Tibial nerve (tissue), 4 donors: ENCODE measurements at places on chromosomes 1 and 21. TPM values are rescaled to one million over a fixed set of nuclear protein-coding genes. Genes with fewer than 3 reads are reported as not detected.
A peak's percentile ranks its signal among the peaks of the same experiment; 100 is the strongest.

BGLAP gene
- total RNA-seq: 2.1 TPM

C1orf50 gene
- total RNA-seq: 3.3 TPM

GPX7 gene
- 11.7 TPM for total RNA-seq

NECTIN4 gene
- not detected for total RNA-seq

AMPD1 gene
- not detected for total RNA-seq

VWA1 gene
- 146 TPM for total RNA-seq

NBPF20 gene
- total RNA-seq: 3.1 TPM

STUM gene
- 7.5 TPM for total RNA-seq

LCE1A gene
- total RNA-seq: not detected

GSTM3 gene
- total RNA-seq: 85.4 TPM

ARMH1 gene
- total RNA-seq: 0.66 TPM

LCE1B gene
- not detected for total RNA-seq

ZNF593OS gene
- total RNA-seq: not detected

AIRE gene
- total RNA-seq: 0.30 TPM

DNA sequence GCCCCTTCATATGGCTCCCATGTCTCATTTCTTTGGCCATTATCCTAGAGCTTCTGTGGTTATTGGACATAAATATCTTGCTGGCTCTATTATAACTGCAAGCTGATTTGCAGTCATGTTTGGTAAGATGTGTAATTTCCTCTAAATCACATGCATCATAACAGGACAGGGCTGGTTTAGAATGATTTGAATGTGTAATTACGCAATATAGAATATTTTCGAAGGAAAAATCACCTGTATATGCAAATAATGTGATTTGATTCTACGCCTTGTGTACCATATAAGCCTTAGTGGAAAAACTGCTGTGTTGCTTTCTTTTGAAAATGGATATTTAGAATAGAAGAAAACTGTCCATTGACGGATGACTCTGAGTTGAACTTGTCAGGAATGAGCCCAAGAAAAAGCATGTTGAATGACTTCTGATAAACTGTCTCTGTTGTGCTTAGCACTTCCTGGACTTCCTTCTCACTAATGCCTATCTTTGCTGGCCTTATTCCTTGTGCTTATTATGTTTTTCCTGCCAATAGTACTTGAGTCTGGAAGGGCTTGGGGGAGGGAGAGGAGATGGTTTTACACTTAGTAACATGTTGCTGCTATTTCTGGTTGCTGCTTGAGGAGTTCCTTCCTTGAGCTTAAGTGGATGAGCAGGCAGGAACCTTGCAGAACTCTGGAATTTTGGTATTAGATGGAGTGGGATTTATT lies 6.5 kb downstream of the CACHD1 start:
- no peak for DNase-seq

DNA sequence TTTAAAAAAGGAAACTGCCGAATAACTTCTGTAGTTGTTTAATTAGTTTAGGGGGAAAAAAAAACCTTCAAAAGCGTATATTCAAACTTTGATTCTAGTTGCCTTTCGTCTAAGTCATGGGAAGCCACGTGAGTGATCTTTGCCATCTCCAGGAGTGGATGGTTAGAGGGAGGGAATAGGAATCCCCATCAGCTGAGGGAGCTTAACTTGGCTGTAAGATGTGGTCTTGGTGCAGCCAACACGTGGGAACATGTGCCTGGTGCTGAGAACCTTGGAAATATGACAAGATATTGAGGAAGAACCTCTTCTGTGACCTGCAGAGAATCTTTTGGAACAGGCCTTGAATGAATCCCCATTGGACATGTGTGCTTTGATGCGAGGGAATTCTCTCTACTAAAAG lies 1.7 kb downstream of the BACE2 start:
- DNase-seq: no peak

GRCh38 chr1:68585351-68585750 lies 88.5 kb upstream of the DEPDC1 start:
- DNase-seq: no peak

- DNase-seq: no peak
Observed at GRCh38 chr1:237303929-237304328, 261.9 kb downstream of the RYR2 start.

DNA sequence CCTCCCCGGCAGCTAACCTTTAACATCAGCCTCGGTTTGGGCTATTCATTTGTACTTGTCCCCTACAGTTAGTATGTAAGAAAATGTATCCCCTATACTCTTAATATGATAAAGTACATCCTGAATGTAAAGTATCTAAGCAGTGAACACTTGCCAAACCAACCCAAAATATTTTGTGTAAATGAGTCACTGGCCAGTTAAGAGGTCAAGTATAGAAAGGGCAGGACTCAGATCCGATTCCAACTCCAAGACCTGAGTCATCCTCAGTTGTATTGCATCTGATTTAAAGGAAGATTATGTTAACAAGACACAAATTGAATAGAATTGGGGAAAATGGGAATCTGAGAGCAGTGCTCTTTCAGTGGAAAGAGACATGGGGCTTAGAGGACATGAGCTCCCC lies 84.4 kb downstream of the CD58 start:
- DNase-seq: no peak

- peak; percentile 23 for DNase-seq
Observed at GRCh38 chr1:8962812-8963530, 17.3 kb downstream of the CA6 start.

DNA sequence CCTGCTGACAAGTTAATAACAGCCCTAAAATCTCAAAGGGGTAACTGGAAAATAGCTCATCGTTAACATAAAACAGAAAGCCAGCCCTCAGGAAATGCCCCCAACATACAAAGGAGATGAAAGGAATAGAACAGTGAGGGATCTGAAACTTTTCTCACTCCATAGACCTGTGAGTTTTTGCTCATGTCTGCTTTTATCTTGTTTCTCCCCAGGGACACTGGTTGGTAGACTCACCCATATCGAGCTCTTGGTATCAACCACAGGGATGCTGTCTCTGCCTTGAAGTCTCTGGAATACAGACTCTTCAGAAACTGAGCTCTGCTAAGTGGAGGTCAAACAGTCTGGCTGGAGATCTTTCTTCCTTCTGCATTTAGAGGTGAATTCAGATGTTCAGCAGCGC lies 77.4 kb upstream of the CAMK1G start:
- DNase-seq: no peak

- DNase-seq: no peak
Observed at GRCh38 chr1:228144193-228144992, 4.3 kb downstream of the GUK1 start.

DNA sequence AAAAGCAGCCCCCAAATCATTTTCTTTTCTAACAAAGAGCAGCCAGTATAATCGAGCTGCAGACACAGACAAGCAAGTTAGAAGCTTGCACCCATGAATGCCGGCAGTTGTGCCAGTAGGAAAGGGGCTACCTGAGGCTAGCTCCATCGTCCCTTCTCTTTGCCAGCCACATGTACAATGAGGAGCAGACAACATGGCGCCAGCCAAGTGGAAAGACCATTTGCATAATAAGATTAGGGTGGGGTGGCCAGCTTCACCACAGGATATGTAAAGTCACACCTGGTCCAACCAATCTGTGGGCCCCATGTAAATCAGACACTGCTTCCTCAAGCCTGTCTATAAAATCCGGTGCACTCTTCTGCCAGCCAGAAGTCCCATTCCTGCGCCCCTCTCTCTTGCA lies 103.7 kb downstream of the CCDC185 start:
- no peak for DNase-seq

- no peak for DNase-seq
Observed at GRCh38 chr1:51551081-51551480, 32.0 kb upstream of the EPS15 start.

DNA sequence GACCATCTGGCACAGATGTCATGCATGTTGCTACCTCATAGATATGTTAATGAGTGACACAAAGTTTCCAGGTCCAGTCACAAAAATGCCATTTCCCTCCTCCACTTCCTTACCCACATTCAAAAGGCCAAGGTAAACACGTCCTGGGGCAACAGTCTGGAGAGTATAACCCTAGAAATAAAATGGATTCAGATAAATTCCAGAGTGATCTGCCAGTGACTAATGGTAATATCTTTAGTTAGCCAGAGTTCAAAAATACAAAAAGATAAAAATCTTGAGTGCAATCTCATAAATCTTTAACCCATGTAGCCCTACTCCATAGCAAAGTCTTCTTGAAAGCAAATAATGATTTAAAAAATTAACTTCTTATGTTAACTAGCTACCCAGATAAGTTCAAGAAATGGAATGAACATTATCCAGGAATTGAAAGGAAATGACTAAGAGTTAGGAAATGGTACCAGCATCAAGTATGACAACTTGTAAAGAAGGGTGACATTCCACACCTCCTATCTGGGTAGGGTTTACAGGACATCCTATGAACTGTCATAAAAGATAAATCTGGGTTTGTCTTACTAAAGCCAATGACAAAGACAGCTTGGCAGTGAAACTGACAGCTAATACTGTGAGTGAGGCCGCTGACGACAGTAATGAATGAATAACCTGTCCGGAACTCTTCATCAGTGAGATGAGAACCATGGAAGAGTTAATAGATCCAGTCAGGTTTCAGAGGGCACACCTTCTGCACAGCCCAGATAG lies 18.1 kb downstream of the RGS2 start:
- no peak for DNase-seq
